ENCODE measurements at places on chromosomes 12 and 14.

DNA sequence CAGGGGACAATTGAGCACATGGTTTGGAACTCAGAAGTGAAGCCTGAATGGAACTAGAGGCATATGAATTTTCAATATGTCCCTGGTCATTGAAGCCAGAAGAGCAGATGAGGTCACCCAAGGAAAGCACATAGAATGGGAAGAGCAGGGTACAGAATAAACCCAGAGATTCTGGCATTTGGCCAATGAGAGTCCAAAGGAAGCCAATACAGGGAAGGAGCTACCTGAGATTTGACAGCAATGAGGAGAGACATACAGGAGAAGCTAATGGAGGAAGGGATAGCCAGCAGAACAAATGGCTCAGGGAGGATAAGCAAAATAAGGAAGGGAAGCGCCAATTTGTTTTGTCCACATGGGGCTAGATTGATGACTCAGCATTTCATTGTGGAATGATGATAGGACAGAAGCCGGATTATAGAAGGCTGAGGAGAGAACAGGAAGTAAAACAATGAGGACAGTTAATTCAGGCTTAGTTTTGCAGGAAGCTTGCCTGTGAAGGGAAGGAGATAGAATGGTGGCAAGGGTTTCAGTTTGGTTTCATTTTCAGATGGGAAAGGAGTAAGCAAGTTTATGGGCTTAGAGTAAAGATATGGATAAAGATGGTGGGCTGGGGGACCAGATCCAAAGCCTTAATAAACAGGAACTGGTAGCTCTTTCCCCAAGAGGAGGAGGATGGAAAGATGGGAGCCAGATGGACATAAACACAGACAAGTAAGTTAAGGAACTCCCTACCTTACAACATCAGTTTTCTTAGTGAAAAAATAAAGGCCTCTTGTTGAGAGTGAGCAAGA lies 3.2 kb upstream of the SPTSSA start:
- no peak for DNase-seq

GRCh38 chr14:31543969-31544799 lies 17.0 kb upstream of the NUBPL start:
- no peak for DNase-seq

DNA sequence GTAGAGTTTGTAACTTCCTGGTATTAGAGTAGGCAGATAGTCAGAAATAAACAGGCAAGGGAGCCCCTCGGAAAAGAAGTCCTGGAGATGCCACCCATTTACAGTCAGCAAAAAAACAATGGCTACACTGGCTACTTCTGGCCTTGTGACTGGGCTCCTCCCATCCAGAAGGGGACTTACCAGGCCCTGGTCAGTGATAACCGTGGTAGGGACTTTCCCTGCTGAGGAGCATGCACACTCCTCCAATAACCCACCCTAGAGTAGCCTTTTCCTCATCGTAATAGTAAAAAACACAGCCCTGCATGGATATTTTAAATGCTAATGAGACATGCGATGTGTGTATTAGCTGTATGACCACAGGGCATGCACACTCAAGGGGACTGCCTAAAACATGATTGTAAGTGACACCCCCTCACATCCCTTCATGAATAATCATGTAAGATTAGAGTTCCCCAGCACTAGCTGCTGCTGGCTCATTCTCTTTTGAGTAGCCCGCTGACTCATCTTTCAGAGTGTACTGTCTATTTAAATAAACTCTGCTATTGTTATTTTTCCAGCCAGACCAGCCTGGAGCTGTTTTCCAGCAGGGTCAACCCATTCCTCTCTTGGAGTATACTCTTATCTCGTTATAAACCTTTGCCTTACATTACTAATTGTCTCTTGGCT lies 413.8 kb upstream of the TMTC1 start:
- DNase-seq, result no peak

DNA sequence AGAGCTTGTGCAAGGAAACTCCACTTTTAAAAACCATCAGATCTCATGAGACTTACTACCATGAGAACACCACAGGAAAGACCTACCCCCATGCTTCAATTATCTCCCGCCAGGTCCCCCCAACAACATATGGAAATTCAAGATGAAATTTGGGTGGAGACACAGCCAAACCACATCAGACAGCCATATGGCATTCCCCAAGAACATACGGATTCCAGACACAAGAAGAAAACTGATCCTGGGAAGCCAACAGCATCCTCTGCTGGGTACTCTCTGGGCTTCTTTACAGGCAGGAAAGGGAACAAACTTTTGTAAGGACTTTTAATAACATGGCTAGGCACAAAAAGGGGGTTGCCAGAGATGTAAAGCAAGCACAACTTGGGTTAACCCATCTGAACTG lies 127.2 kb downstream of the TMEM132C start:
- no peak for DNase-seq

DNA sequence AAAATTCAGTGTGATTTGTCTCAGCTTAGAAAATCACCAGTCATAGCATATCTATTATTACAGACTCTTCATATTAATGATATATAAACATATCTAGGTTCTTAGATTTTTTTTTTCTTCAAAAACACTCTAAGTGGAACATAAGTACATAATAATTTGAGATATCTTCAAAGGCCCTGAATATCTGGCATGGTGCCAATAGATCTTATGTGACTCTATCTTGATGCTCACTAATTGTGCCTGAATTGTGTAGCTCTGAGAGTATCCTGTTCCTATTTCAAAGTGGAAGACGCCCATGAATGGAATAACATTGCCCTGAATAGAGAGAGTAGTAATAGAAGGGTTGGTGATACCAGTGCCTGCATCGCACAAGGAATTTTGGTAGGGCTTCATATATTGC lies 1312.7 kb upstream of the USP15 start:
- DNase-seq, result no peak

Measured in CD4-positive, alpha-beta T cell treated with Interleukin-15 for 4 hours (primary cell).